ENCODE measurements at places on chromosomes 5 and 9.

DNA sequence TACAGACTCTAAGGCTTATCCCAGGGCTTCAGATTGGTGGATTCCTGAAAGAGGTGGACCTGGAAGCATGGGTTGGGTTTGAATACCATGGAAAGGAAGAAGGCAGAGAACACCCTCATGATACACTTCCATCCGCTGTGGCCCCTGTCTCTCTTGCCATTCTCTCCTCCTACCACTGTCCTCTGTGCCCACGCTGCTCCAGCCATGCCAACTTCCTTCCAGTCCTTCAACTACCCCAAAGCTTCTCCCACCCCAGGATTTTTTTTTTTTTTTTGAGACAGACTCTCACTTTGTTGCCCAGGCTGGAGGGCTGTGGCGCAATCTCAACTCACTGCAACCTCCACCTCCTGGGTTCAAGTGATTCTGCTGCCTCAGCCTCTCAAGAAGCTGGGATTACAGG, 1.7 kb upstream of the SPARC start:
- no peak for DNase-seq

- peak; percentile 84 for DNase-seq
Measured at GRCh38 chr9:90870621-90871326, 69.2 kb downstream of the SYK start.

DNA sequence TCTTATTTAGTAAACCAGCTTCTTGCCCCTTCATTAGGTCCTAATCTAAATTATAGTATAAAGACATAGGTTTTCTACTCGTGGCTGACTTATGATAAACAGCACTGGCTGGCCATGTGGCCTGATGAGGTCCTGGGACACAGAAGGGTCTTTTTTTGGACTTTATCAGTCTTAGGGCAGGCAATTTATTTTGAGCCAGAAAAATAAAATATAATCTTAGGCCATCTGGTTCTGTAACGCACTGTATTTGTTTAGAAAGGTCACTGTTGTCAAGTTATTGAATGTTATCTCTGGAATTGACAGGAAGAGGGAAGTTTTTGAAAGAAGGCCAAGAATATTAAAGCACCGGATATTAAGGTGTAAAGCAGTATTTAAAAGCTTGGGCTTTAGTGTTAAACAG, 53.9 kb downstream of the RFX3 start:
- no peak for DNase-seq

DNA sequence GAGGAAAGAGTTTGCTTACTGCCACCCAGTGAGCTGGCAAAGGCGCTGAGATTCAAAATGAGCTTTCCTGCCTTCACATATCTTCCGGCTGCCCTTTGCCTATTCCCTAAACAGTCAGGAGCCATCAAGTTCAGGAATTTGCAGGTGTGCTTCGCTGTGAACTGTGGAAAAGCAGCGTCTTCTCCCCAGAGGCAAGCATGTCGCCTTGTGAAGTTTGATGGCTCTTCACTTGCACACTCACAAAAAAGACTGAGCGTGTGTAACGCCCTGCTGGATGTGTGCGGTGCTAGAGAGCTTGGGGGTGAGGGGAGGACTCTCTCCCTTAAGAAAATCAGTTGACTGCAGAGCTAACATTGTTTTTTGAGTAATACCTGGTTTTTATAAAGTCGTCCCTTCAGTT, 288.7 kb downstream of the DOCK8 start:
- no peak for DNase-seq

- DNase-seq, result no peak
Measured at GRCh38 chr9:94920420-94921091, 194.1 kb downstream of the AOPEP start.

GRCh38 chr9:117050007-117050406, 362.9 kb downstream of the TRIM32 start:
- no peak for DNase-seq

GRCh38 chr9:128636556-128637530, 19.8 kb downstream of the DYNC2I2 start:
- no peak for DNase-seq

- no peak for DNase-seq
Measured at GRCh38 chr5:159713773-159714172, 202.5 kb upstream of the ADRA1B start.

GRCh38 chr9:132167192-132167591, 5.3 kb downstream of the NTNG2 start:
- peak; percentile 60 for DNase-seq

GRCh38 chr5:166354332-166354731, 1937.1 kb upstream of the WWC1 start:
- no peak for DNase-seq

- DNase-seq, result no peak
Measured at GRCh38 chr5:33788922-33789566, 102.7 kb downstream of the ADAMTS12 start.

GRCh38 chr5:109701252-109701651, 11.5 kb downstream of the MAN2A1 start:
- DNase-seq, result no peak

DNA sequence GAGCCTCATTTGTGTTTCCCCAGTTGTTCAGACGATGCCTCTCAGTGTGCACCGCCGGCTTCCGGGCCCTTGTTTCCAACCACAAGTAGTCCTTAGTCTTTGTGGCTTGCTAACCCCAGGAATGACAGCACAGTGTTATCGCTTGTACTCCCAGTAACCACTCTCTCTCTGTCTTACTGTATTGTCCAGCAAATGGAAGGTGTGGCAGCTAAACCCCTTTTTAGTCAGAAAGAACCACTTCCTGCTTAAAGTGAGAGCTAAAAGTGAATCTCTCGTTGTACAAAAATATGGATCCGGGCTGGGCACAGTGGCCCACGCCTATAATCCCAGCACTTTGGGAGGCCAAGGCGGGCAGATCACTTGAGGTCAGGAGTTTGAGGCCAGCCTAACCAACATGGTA, 61.3 kb downstream of the ENC1 start:
- no peak for DNase-seq

DNA sequence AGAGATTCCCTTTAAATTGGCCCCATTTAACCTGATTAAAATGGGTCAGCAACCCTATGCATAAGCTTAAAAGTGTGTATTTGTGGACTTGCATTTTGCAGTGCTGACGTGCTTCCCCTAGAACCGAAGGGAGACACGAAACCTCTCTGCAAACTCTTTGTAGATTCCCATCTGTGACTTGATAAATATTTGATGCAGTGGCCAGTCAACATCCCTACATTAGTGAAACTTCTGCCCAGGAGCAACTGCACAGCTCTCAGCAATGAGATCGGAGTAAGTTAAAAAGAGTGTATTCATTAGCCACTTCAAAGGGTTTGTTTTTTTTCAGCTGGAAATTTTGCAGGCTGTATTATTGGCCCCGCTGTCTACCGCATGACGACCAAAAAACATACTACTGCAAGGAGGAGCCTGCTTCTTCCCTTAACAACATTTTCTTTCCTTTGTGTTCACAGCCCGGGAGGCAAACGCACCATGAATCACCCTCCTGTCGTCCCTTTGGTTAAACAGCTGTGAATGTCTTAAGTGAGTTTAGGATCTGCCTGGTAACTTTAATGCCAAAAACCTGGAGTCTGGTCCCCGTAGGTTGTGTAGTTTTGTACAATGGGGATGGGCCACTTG, 38.0 kb upstream of the TCERG1 start:
- no peak for DNase-seq

GRCh38 chr9:26744191-26744965, 148.2 kb downstream of the CAAP1 start:
- DNase-seq, result peak; percentile 24

- no peak for DNase-seq
Measured at GRCh38 chr5:102701748-102702147, 53.4 kb upstream of the PAM start.

DNA sequence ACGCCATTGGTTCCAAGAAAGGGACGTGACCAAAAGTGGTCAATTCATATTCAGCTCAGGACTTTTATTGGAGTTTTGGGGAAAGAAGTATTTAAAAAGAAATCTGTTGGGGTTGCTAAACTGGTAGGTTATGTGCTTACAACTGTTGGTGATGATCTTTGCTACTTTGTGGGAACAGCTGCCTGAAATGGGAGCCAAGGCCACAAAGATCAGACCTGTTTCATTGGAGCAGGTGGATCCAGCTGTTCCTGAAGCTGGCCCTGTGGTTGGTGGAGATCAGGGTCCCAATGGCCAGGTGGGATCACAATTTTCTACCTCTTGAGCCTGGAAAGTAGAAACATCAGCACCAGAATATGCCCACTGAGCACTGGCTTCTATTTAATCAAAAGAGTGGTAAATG, 144.5 kb downstream of the PSAT1 start:
- no peak for DNase-seq

DNA sequence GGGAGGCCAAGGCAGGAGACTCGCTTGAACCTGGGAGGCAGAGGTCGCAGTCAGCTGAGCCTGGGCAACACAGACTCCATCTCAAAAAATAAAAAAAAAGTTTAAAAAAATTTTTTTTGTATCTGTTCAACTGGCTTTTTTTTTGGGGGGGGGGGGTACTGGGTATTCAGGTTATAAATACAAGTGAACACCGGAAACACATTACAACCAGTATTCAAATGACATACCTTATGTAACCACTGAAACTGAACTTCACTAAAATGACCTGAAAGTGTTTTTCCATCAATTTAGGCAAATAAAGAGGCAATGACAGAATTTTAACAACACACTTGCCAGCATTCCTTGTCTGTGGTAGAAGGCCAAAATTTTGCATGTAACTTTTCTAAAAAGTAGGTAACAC, 33.5 kb downstream of the STRBP start:
- DNase-seq, result no peak

GRCh38 chr5:142549834-142550233, 136.1 kb downstream of the FGF1 start:
- no peak for DNase-seq

DNA sequence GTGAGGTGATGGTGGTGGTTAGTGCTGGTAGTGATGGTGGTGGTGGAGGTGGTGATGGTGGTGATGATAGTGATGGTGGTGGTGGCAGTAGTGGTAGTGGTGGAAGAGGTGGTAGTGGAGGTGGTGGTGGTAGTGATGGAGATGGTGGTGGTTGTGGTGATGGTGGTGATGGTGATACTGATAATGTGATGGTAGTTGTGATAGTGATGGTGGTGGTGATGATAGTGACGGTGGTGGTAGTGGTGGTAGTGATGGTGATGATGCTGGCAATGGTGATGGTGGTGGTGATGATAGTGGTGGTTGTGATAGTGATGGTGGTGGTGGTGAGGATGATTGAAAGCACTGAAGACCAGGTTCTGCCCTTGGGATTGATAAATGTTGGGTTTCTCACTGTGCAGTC, 85.2 kb upstream of the SLC1A3 start:
- DNase-seq, result no peak

- no peak for DNase-seq
Measured at GRCh38 chr9:82563094-82563493, 499.8 kb downstream of the RASEF start.

DNA sequence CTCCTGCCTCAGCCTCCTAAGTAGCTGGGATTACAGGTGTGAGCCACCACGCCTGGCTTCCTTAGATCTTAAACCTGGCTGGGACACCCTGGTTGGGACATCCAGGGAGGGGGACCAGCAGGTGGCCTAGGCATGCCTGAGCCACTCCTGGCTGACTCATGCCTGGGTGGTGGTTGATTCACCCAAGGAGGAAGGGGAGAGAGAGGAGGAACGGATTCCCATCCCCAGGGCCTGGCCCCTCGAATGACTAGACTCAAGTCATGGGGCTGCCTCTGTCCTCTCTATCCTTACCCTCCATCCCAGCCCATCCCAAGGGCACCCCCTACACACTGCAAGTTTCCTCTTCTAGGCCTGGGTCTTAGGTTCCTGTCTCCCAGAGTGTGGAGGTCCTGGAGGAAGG, 12.7 kb downstream of the EEIG1 start:
- DNase-seq, result no peak

- no peak for DNase-seq
Measured at GRCh38 chr9:128551657-128552152, 682 bp upstream of the SPTAN1 start.

DNA sequence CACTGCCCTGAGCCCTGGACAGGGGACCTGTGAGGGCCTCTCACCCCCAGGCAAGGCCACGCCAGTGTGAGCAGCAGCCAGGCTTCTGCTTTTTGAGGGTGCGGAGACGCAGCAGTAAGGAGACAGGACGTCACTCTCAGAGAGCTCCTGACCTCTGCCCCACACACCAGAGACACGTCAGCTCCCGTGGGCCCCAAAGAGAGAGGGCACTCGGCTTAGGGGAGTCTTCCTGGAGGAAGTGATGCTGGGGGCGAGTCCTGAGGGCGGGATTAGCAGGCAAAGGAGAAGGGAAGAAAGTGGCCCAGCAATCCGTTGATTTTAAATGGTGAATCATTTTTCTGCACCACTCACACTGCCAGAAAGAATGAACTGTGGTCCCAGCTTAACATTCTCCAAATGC, 24.0 kb upstream of the SLC9A3 start:
- DNase-seq, result no peak

DNA sequence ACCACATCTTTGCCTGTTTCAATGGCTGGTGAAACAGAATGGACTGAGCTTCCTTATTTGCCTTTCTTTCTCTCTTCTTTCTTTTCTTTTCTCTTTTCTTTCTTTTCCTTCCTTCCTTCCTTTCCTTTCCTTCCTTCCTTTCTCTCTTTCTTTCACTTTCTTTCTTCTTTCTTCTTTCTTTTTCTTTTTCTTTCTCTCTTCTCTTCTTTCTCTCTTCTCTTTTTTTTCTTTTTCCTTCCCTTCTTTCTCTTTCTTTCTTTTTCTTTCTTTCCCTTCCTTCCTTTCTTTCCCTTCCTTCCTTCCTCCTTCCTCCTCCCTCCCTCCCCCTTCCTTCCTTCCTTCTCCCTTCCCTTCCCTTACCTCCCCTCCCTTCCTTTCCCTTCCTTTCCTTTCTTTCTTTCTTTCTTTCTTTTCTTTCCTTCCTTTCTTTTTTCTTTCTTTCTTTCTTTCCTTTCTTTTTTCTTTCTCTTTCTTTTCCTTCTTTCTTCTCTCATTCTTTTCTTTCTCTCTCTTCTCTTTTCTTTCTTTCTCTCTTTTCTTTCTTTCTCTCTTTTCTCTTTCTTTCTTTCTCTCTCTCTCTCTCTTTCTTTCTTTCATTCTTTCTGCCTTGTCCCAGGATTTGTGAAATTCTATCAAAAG, 50.1 kb upstream of the MCTP1 start:
- no peak for DNase-seq

- DNase-seq, result no peak
Measured at GRCh38 chr5:38899936-38900335, 54.1 kb downstream of the OSMR start.

Measured in NCI-H510A treated with DMSO at 0.1 percent for 48 hours (cell line).